Kidney (tissue), 22 donors: ENCODE measurements at places on chromosomes 11 and 22. TPM values are rescaled to one million over a fixed set of nuclear protein-coding genes. Genes with fewer than 3 reads are reported as not detected.
A peak's percentile ranks its signal among the peaks of the same experiment; 100 is the strongest.

The SCGB1A1 gene
- not detected for total RNA-seq

The SLC17A6 gene
- not detected for total RNA-seq

The DENND6B gene
- total RNA-seq, result 16.7 TPM

The P2RY6 gene
- 17.9 TPM for total RNA-seq

DNA sequence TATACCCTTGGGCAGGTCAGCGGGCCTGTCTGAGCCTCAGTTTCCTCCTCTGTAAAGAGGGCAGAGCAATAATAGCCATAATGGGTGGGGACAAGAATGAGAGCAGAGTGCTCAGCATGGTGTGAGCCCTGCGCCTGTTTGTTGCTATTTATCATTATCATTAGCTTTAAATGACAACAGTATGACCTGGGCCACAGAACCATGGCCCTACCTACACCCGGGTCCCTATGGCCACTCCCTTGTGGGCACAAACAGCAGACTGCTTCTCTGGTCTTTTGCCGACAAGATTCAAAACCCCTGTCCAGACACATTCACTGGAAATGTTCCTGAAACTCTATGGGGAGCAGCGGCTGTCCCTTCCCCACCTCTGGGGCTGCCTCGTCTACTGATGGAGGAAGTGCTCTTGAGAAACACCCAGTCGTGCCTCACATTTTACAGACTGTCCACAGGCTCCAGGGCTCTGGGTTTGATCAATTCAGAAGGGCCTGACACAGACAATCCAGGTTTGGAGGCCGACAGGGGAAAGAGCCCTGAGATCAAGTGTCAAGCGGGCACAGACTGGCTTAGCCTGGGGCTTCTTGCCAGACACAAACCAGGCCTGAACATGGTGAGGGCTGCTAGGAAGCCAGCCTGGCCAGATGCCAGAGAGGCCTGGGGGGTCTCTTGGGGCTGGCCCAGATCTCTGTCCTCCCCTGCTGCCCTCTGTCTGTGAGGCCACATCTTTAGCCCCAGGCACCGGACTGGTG, 112.5 kb upstream of the CD82 start:
- no peaks in the 10 kb centered on the region for H3K36me3 ChIP-seq
- no peaks in the 10 kb centered on the region for H3K4me1 ChIP-seq
- no peak for DNase-seq

GRCh38 chr11:116199182-116199581, 573.6 kb downstream of the BUD13 start:
- no peak for DNase-seq
- no peak overlapping the region for H3K4me3 ChIP-seq
- H3K36me3 ChIP-seq, result no peaks in the 10 kb centered on the region
- no peaks in the 10 kb centered on the region for H3K4me1 ChIP-seq
- H3K27ac ChIP-seq, result no peak overlapping the region

DNA sequence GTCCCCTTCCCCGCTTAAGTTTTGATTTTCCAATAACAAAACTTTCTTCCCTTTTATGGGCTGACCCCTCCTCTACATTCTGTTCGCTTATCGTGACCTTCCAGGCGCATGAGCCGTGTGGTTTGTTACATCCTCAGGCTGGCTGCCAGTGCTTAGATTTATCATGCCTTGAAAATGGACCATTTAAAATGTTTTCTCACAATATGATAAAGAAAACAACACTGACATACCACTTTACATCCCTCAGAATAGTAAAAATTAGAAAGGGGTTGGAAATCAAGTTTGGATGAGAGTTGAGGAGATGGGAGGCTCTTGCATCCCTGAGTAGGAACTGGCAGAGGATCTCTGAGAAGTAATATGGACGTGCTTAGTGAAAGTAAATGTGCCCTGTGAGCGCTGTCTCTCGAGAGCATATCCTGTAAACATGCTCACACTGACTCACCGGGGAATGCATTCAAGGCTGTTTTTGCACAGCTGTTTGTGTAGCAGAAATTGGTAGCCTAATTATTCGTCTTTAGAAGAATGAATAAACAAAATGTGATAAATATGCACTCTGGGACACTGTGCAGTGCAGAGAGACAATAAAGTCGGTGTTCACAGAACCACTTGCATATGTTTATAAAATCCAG, 17.1 kb upstream of the TOLLIP start:
- H3K4me1 ChIP-seq, result no peaks in the 10 kb centered on the region
- no peaks in the 10 kb centered on the region for H3K36me3 ChIP-seq
- no peak overlapping the region for H3K4me3 ChIP-seq
- no peak overlapping the region for H3K27ac ChIP-seq

GRCh38 chr11:119810478-119811232, 81.7 kb upstream of the NECTIN1 start:
- no peak overlapping the region for H3K4me3 ChIP-seq
- no peaks in the 10 kb centered on the region for H3K27me3 ChIP-seq
- no peak overlapping the region for H3K27ac ChIP-seq
- H3K36me3 ChIP-seq, result no peaks in the 10 kb centered on the region

DNA sequence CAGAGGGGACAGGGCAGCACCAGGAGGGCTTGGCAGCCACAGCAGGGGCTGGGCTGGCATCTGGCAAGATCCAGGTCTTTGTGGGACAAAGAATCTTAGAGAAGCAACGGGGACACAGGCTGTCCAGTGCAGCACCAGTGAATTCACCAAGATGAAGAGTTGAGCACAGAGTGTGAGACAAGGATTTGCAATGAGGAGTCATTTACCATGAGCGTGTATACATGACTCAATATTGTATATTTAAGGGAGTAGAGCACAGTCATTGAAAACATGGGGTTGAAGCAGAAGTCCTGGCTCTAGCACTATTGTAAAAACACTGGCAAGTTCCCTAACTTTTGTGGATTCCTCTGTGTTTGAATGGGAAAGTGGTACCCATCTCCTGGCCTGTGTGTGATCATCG, 3.5 kb downstream of the APOL1 start:
- H3K4me3 ChIP-seq, result no peak overlapping the region
- no peak for DNase-seq
- H3K27me3 ChIP-seq, result no peaks in the 10 kb centered on the region
- no peak overlapping the region for H3K27ac ChIP-seq
- H3K36me3 ChIP-seq, result no peaks in the 10 kb centered on the region

- no peak overlapping the region for H3K27ac ChIP-seq
- H3K4me3 ChIP-seq, result no peak overlapping the region
- H3K4me1 ChIP-seq, result no peaks in the 10 kb centered on the region
- no peak for DNase-seq
- peaks cover 3% of the 10 kb centered on the region for H3K36me3 ChIP-seq
Measured at GRCh38 chr11:125157953-125158680, 6.4 kb upstream of the PKNOX2 start.

- no peaks in the 10 kb centered on the region for H3K4me1 ChIP-seq
- H3K27me3 ChIP-seq, result no peaks in the 10 kb centered on the region
- no peaks in the 10 kb centered on the region for H3K36me3 ChIP-seq
- peak; percentile 29 for DNase-seq
- no peak overlapping the region for H3K4me3 ChIP-seq
- H3K27ac ChIP-seq, result no peak overlapping the region
Measured at GRCh38 chr22:44316393-44317122, 3.8 kb upstream of the SHISAL1 start.

GRCh38 chr11:46674463-46675287, 25.7 kb downstream of the ARHGAP1 start:
- H3K4me1 ChIP-seq, result peaks cover 22% of the 10 kb centered on the region
- DNase-seq, result peak; percentile 18
- peak overlapping the region; percentile 78 for H3K27ac ChIP-seq
- no peaks in the 10 kb centered on the region for H3K27me3 ChIP-seq

DNA sequence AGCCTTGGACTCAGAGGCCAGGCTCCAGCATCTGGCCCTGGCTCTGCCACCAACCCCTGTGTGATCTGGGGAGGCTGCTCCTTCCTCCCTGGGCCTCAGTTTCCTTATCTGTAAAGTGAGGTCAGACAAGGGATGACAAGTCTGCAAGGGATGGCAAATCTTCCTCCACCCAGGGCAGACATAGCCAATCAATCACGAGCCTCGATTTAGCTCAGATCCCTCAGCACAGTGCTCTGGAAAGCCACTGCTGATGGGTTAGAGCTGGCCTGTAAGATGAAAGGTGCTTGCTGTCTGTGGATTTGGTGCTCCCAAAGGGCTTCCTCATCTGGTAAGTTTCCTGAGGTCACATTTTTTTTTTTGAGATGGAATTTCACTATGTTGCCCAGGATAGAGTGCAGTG, 20.2 kb downstream of the NPTXR start:
- H3K36me3 ChIP-seq, result no peaks in the 10 kb centered on the region
- H3K4me3 ChIP-seq, result no peak overlapping the region
- H3K27ac ChIP-seq, result no peak overlapping the region
- DNase-seq, result no peak
- H3K4me1 ChIP-seq, result no peaks in the 10 kb centered on the region
- H3K27me3 ChIP-seq, result no peaks in the 10 kb centered on the region

GRCh38 chr11:62678770-62679696, at the start of gene UBXN1:
Gene UBXN1, minus strand, starts transcription at chr11:62679073. Its CDS starts 150 bp downstream, at chr11:62678923.
- H3K4me3 ChIP-seq, result peak within 1 kb of the TSS; percentile 86
- H3K27me3 ChIP-seq, result no peaks in the 10 kb centered on the region
- DNase-seq, result peak; percentile 91
- peak within 1 kb of the TSS; percentile 82 for H3K27ac ChIP-seq
- H3K4me1 ChIP-seq, result peaks cover 4% of the 10 kb centered on the region

DNA sequence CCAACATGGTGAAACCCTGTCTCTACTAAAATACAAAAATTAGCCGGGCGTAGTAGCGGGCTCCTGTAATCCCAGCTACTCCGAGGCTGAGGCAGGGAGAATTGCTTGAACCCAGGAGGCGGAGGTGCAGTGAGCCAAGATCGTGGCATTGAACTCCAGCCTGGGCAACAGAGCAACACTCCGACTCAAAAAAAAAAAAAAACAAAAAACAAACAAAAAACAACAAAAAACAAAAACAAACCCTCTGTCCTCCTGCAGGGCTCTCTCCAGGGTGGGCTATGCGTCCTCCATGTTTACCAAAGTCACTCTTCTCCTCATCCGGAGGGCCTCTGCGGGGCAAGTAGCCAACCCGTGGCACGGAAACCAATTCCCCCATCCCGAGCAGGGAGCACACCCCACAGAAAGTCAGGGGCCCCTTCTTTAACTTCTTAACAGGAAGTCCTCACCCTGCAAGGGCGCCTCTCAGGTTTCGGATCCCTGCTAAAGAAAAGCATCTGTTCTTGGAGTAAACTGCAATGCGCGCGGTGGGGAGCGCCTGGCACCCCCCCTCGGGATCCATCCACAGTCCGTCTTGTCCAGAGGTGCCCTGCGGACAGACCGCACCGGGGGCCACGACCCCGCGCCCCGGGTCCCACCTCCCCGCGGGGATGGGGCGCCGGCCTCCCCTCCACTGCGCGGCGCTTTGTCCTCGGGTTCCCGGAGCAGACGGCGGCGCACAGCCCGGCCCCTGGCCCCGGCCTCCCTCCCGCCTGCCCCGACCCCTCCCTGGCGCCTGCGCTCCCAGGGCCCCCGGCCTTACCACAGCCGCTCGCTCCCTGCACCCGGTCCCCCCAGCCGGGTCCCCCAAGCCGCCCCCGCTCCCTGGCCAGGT, 712 bp downstream of the CERK start:
- H3K27me3 ChIP-seq, result no peaks in the 10 kb centered on the region
- H3K27ac ChIP-seq, result peak overlapping the region; percentile 41
- H3K4me1 ChIP-seq, result peaks cover 44% of the 10 kb centered on the region
- H3K36me3 ChIP-seq, result no peaks in the 10 kb centered on the region

DNA sequence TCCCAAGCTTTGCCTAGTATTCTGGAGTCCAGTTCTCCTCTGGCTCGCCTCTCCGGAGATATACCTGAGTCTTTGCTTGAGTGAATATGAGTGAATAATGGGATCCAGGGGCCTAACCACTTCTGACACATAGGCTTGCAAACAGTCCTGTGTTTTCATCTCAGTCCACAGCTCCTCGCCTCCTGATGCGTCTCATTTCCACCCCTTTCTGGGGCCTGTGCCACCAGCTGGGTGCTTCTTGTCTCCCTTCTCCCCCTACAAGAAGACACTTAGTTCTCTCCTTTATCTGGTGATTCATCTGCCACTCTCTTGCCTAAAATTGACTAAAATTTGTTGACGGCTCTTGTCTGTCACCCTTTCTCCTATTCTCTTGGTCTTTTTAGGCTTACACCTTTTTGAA, 44.6 kb downstream of the SFI1 start:
- no peak overlapping the region for H3K27ac ChIP-seq
- H3K27me3 ChIP-seq, result no peaks in the 10 kb centered on the region
- no peak for DNase-seq
- H3K4me1 ChIP-seq, result no peaks in the 10 kb centered on the region
- H3K36me3 ChIP-seq, result no peaks in the 10 kb centered on the region

GRCh38 chr11:6273188-6273587, 13.6 kb downstream of the CCKBR start:
- no peak for DNase-seq
- no peaks in the 10 kb centered on the region for H3K27me3 ChIP-seq
- no peaks in the 10 kb centered on the region for H3K36me3 ChIP-seq
- H3K4me1 ChIP-seq, result no peaks in the 10 kb centered on the region

GRCh38 chr11:67695606-67696005, 21.2 kb upstream of the ALDH3B2 start:
- no peaks in the 10 kb centered on the region for H3K4me1 ChIP-seq
- DNase-seq, result no peak
- no peaks in the 10 kb centered on the region for H3K36me3 ChIP-seq
- no peak overlapping the region for H3K27ac ChIP-seq
- no peak overlapping the region for H3K4me3 ChIP-seq

DNA sequence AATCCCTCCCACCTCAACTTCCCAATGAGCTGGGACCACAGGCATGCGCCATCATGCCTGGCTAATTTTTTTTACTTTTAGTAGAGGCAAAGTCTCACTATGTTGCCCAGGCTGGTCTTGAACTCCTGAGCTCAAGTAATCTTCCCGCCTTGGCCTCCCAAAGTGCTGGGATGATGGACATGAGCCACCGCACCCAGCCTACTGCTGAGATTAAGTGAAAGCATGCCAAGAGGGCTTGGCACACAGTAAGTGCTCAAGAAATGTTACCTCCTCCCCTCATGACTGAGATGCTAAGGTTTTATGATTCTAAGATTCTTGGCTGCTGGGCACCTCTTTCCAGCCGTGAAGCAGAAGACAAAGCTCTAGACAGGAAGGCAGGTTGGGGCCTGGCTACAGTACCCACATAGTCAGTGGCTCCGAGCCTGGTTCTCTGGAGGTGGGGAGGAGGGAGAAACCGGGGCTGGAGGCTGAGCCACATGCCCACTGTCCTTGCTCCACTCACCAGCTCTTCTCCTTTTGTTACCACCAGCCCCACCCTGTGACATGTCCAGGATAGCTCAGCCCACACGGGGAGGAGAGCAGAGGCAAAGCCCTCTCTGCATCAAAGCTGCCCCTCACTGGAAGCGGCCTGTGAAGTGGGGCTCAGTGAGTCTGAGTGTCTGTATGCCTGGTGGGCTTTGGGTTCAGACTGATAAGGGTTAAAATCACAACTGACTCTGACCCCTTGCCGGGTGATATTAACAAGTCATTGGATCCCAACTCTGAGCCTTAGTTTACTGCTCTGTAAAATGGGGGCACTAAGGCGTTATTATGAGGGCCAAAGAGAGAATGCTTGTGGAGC, 12.9 kb downstream of the ARHGEF17 start:
- DNase-seq, result no peak
- peaks cover 2% of the 10 kb centered on the region for H3K36me3 ChIP-seq
- no peak overlapping the region for H3K4me3 ChIP-seq
- no peaks in the 10 kb centered on the region for H3K27me3 ChIP-seq
- H3K27ac ChIP-seq, result peak overlapping the region; percentile 91
